CD4-positive, alpha-beta T cell treated with Interleukin-1 beta for 1 hour (primary cell): ENCODE measurements at places on chromosomes 5 and 9.

GRCh38 chr9:136808075-136808805 is 492 bp downstream of the RABL6 start:
- DNase-seq = peak; percentile 51

DNA sequence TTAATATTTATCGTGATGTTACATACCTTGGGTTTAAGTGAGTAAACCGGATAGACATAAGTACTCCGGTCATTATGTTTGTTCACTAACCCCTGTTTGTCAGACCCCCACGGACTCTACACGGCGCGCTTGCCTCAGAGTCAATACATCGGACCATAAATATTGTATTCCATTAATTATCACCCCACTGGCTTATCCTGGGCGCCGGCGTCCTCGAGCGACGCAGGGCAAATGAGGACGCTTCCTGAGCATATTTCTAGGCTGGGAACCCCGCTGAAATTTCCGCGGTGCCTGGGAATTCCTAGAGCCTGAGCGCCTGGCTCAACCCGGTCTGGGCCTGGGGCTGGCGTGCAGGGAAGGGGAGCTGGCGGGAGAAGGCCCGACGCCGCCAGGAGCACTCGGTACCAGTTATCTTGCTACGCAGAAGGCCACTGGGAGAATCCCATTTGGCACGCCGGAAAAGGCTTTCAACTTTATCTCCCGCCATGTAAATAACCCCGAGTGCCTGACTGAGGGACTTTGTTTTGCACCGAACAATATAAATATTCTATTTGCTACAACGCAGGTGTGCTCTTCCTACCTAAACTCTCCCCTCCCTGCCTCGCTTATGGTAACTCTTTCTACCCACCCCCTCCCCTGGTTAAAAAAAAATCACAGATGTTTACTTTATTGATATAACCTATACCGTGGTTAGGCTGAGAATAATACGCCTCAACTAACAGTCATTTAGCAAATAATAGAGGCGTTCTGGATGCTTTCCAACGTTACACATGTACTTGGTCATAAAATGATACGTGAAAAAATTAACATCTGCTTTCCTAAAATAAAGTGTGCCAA is 19.4 kb downstream of the NR2F1 start:
- DNase-seq = no peak

GRCh38 chr9:77843871-77844155 is 187.8 kb downstream of the GNAQ start:
- DNase-seq = no peak

GRCh38 chr5:58241389-58241788 is 218.5 kb downstream of the PLK2 start:
- no peak for DNase-seq

- DNase-seq = no peak
Measured at GRCh38 chr5:83222906-83223305, 145.6 kb downstream of the XRCC4 start.

GRCh38 chr9:9924376-9924775 is 688.4 kb downstream of the PTPRD start:
- DNase-seq = no peak
